Keratinocyte (primary cell): ENCODE measurements at places on chromosomes 7 and 10. TPM values are rescaled to one million over a fixed set of nuclear protein-coding genes. Genes with fewer than 3 reads are reported as not detected.

The KAZALD1 gene
- polyA plus RNA-seq: 0.08 to 0.18 TPM (median 0.18 TPM) in 3 replicates

The MRLN gene
- not detected in 3 replicates for polyA plus RNA-seq

The CPN1 gene
- not detected in 3 replicates for polyA plus RNA-seq

The CWF19L1 gene
- polyA plus RNA-seq: 13.5 to 20.2 TPM (median 15.5 TPM) in 3 replicates

GRCh38 chr7:98745722-98746318 is 124.0 kb downstream of the TMEM130 start:
- no peak overlapping the region for H3K27ac ChIP-seq
- H3K4me3 ChIP-seq: no peak overlapping the region
- DNase-seq: no peak
- H3K36me3 ChIP-seq: no peaks in the 10 kb centered on the region
- H3K27me3 ChIP-seq: no peaks in the 10 kb centered on the region
- no peaks in the 10 kb centered on the region for H3K4me1 ChIP-seq

DNA sequence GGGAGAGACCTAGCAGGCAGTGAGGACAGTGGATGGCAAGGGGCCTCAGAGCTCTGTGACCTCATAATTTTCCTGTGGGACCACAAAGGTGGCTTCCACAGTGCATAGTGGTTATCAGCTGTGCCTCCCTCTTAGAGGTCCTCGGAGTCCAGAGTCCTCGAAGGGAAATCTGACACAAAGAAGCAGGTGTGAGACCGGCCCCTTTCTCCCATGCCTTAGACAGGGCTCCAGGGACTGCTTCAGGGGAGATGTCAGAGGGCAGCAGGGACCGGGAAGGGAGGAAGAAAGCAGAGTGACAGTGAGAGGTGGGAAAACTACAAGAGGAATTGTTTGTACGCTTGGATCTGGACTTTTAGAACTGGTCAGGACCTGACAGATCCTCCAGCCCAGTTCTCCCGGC is 66.3 kb downstream of the BAMBI start:
- no peaks in the 10 kb centered on the region for H3K36me3 ChIP-seq
- no peak for DNase-seq
- H3K27ac ChIP-seq: no peak overlapping the region

DNA sequence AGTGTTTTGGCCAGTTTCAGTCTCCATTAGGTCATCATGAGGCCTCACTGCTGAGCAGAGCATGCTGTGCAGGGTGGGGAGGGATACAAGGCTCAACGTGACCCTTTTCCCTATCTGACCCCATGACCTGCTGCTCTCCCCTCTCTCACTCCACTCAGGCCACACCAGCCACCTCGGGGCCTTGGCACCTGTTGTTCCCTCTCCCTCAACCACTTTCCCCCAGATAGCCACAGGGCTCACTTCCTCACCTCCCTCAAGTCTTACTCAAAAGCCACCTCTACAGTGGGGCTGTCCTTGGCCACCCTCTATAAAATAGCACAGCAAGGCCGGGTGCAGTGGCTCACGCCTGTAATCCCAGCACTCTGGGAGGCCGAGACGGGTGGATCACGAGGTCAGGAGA is 13.9 kb downstream of the SH3PXD2A start:
- no peak overlapping the region for H3K4me3 ChIP-seq
- H3K27me3 ChIP-seq: no peaks in the 10 kb centered on the region
- H3K36me3 ChIP-seq: peaks cover 61% of the 10 kb centered on the region
- peaks cover 84% of the 10 kb centered on the region for H3K4me1 ChIP-seq
- H3K27ac ChIP-seq: no peak overlapping the region
- no peak for DNase-seq

DNA sequence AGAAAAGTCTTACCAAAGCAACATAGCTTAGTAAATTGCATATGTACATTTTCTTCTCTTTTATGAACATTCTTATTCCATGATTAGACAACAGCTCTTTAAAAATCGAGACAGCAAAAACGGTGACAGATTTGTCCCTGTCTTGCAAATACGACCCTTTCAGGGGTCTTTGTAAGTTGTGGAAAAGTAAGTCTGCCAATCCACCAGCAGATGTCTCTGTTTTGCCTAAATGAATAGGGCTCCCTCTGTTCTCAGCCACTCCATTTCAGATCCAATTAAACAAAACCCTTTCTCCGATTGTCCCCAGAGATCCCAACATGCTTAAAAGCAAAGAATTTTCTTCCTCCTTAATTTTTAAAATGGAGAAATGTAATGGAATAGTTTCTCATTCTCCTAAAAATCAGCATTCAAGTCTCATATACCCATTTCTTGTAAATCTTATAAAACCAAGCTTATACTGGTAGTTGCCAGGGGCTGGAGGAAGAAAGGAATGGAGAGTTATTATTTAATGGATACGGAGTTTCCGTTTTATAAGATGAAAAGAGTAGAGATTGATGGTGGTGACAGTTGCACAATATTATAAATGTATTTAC is 61.0 kb upstream of the NFE2L3 start:
- no peak for DNase-seq
- no peaks in the 10 kb centered on the region for H3K36me3 ChIP-seq
- H3K4me1 ChIP-seq: peaks cover 38% of the 10 kb centered on the region
- no peak overlapping the region for H3K4me3 ChIP-seq

GRCh38 chr7:28811701-28812430 is 146.3 kb downstream of the TRIL start:
- no peaks in the 10 kb centered on the region for H3K27me3 ChIP-seq
- no peaks in the 10 kb centered on the region for H3K36me3 ChIP-seq
- no peaks in the 10 kb centered on the region for H3K4me1 ChIP-seq
- H3K27ac ChIP-seq: no peak overlapping the region
- no peak for DNase-seq

GRCh38 chr10:86282664-86283465 is 83.7 kb downstream of the GRID1 start:
- no peaks in the 10 kb centered on the region for H3K36me3 ChIP-seq
- no peak overlapping the region for H3K4me3 ChIP-seq
- no peak overlapping the region for H3K27ac ChIP-seq
- no peaks in the 10 kb centered on the region for H3K4me1 ChIP-seq

GRCh38 chr7:117043108-117043825 is 90.0 kb downstream of the ST7 start:
- no peaks in the 10 kb centered on the region for H3K27me3 ChIP-seq
- H3K36me3 ChIP-seq: no peaks in the 10 kb centered on the region
- H3K4me3 ChIP-seq: no peak overlapping the region
- no peak for DNase-seq
- no peaks in the 10 kb centered on the region for H3K4me1 ChIP-seq

DNA sequence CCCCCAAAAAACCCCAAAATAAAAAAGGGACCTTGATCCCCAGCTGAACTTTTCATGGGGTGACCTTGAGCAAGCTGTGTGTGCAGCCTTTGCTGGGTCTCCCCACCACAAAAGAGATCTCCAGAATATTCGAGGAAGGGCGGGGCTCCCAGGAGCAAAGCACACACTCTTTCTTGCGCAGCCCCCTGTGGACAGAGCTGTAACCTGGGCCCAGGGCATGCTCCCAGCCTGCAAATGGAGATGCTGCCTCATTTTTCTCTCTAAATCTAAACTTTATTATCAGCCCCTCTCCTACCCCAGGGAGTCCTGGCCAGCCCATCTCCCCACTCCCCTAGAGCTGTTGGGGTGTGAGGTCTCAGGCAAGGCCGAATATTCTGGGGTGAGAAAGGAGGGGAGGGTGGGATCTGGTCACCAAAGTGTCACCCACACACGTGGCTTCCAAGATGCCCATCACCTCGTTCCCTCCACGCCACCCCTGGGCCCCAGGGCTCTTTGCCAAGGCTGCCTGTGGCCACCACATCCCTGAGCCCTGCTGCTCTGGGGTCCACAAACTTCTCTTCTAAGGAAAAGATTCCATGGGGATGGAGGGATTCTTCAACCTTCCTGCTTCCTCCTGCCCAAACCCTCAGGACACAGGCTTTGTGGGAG is 1.7 kb upstream of the CALML3 start:
- H3K27me3 ChIP-seq: no peaks in the 10 kb centered on the region
- no peak for DNase-seq
- no peak overlapping the region for H3K27ac ChIP-seq
- no peak overlapping the region for H3K4me3 ChIP-seq
- no peaks in the 10 kb centered on the region for H3K36me3 ChIP-seq

DNA sequence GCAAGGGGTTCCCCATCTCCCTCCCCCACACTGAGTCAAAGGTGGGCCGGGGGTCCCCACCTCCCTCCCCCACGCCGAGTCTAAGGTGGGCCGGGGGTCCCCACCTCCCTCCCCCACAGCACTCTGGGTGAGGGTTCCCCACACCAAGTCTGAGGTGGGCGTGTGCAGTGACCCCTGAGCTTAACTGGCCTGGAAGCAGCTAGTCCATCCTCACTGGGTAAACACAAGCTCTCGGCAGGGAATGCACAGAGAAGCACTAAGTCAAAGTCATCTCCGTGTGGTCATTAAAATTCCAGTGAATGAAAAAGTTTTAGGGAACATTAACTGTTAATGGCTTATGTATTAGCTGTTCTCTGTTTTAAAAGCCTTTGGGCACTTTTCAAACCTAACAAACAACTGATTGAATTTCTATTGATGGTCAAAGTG is 43.7 kb upstream of the PRKAR1B start:
- H3K36me3 ChIP-seq: peaks cover 28% of the 10 kb centered on the region
- H3K27me3 ChIP-seq: no peaks in the 10 kb centered on the region
- H3K27ac ChIP-seq: no peak overlapping the region
- no peak overlapping the region for H3K4me3 ChIP-seq
- DNase-seq: no peak

- H3K27me3 ChIP-seq: no peaks in the 10 kb centered on the region
- no peak overlapping the region for H3K4me3 ChIP-seq
- peaks cover 30% of the 10 kb centered on the region for H3K4me1 ChIP-seq
- H3K27ac ChIP-seq: peak overlapping the region; percentile 82
- H3K36me3 ChIP-seq: no peaks in the 10 kb centered on the region
Measured at GRCh38 chr7:36604806-36605205, 119.5 kb downstream of the AOAH start.

DNA sequence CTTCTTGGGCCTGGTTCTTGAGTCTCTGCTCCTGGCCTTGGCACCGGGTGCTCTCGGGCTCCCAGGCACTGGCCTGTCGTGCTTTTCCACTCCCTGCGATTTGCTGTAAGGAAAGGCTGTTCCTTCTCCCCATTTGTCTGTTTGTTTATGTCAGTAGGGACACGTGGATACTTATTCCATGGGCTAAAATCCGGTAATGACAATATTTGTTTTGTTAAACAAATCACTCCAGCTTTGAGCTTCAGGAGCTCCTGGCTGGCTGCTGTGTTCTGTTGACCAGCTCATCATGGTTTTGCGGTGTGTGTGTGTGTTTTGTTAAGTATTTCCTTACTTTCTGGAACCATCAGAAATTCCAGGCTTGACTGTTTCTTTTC is 17.5 kb upstream of the JAKMIP3 start:
- DNase-seq: no peak
- H3K4me3 ChIP-seq: no peak overlapping the region
- H3K36me3 ChIP-seq: no peaks in the 10 kb centered on the region
- H3K27me3 ChIP-seq: peaks cover 7% of the 10 kb centered on the region
- H3K27ac ChIP-seq: no peak overlapping the region
